ENCODE measurements at places on chromosomes 2 and 18.

GRCh38 chr2:10478298-10478625, 30.1 kb upstream of the ODC1 start:
- H3K27me3 ChIP-seq, result peaks cover 5% of the 10 kb centered on the region
- H3K4me1 ChIP-seq, result peaks cover 69% of the 10 kb centered on the region
- DNase-seq, result no peak
- H3K36me3 ChIP-seq, result no peaks in the 10 kb centered on the region
- no peak overlapping the region for H3K4me3 ChIP-seq

- peaks cover 13% of the 10 kb centered on the region for H3K27me3 ChIP-seq
- DNase-seq, result no peak
- no peak overlapping the region for H3K27ac ChIP-seq
- H3K4me1 ChIP-seq, result no peaks in the 10 kb centered on the region
- no peak overlapping the region for H3K4me3 ChIP-seq
- H3K36me3 ChIP-seq, result no peaks in the 10 kb centered on the region
Observed at GRCh38 chr2:240086563-240086962, 33.2 kb upstream of the OR6B3 start.

- H3K27ac ChIP-seq, result peak overlapping the region; percentile 64
- H3K27me3 ChIP-seq, result peaks cover 4% of the 10 kb centered on the region
- DNase-seq, result no peak
- no peak overlapping the region for H3K4me3 ChIP-seq
Observed at GRCh38 chr18:12574494-12575185, 83.3 kb downstream of the SPIRE1 start.

GRCh38 chr2:222875482-222875881, 14.6 kb downstream of the ACSL3 start:
- no peak for DNase-seq
- H3K4me3 ChIP-seq, result no peak overlapping the region
- no peak overlapping the region for H3K27ac ChIP-seq
- H3K36me3 ChIP-seq, result peaks cover 24% of the 10 kb centered on the region
- H3K4me1 ChIP-seq, result peaks cover 17% of the 10 kb centered on the region

GRCh38 chr2:239670463-239671120, 269.8 kb upstream of the HDAC4 start:
- DNase-seq, result no peak
- no peaks in the 10 kb centered on the region for H3K36me3 ChIP-seq
- no peak overlapping the region for H3K27ac ChIP-seq
- H3K4me1 ChIP-seq, result peaks cover 13% of the 10 kb centered on the region

DNA sequence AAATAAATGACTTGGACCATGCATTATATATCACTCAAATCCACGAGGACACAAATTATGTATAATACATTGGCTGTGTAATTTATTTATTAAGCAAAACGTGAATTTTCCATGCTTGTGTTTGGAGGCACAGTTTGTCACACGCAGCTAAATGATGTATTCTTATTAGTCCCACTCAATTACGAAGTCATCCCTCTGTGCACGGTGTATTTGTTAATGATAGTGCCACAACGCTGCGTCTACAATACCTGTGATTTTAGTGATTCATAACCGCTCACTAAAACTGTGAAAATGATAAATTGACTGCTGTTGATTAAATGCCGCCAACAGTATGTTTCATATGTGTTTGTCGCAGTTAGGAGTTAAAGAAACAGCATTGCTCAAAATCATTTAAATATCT, 358.3 kb downstream of the ZNF516 start:
- peaks cover 10% of the 10 kb centered on the region for H3K36me3 ChIP-seq
- H3K27ac ChIP-seq, result no peak overlapping the region
- H3K4me1 ChIP-seq, result no peaks in the 10 kb centered on the region
- no peak for DNase-seq
- peaks cover 16% of the 10 kb centered on the region for H3K27me3 ChIP-seq
- H3K4me3 ChIP-seq, result no peak overlapping the region

- no peak for DNase-seq
- H3K36me3 ChIP-seq, result no peaks in the 10 kb centered on the region
- no peak overlapping the region for H3K4me3 ChIP-seq
- H3K27me3 ChIP-seq, result no peaks in the 10 kb centered on the region
Observed at GRCh38 chr2:149156971-149157740, 118.7 kb downstream of the LYPD6B start.

DNA sequence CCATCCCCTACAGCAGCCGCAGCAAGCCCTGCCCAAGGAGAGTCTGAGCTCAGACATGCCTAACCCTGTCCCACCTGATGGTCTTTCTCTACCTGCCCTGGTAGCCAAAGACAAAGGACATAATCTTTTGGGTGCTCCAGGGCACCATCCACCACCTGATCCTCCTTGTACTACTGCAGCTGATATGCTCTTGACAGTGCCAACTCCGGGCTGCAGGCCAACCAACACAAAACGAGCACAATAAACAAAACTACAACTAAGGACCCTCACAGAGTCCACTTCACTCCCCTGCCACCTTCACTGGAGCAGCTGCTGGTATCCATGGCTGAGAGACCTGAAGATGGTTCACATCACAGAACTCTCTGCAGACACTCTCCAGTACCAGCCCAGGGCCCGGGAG, 106.3 kb downstream of the GRB14 start:
- no peak overlapping the region for H3K4me3 ChIP-seq
- peaks cover 20% of the 10 kb centered on the region for H3K36me3 ChIP-seq
- no peaks in the 10 kb centered on the region for H3K27me3 ChIP-seq
- no peak overlapping the region for H3K27ac ChIP-seq

GRCh38 chr2:27762951-27763906, 8.3 kb upstream of the MRPL33 start:
- peaks cover 18% of the 10 kb centered on the region for H3K27me3 ChIP-seq
- no peaks in the 10 kb centered on the region for H3K36me3 ChIP-seq
- H3K4me1 ChIP-seq, result no peaks in the 10 kb centered on the region
- H3K27ac ChIP-seq, result no peak overlapping the region
- DNase-seq, result no peak

GRCh38 chr2:101419096-101419663, 31.9 kb upstream of the CREG2 start:
- peak; percentile 32 for DNase-seq
- no peaks in the 10 kb centered on the region for H3K36me3 ChIP-seq
- no peak overlapping the region for H3K27ac ChIP-seq
- H3K27me3 ChIP-seq, result peaks cover 22% of the 10 kb centered on the region
- no peak overlapping the region for H3K4me3 ChIP-seq
- H3K4me1 ChIP-seq, result peaks cover 16% of the 10 kb centered on the region

GRCh38 chr2:151476287-151476686, 66.6 kb downstream of the RIF1 start:
- no peak overlapping the region for H3K27ac ChIP-seq
- H3K36me3 ChIP-seq, result peaks cover 80% of the 10 kb centered on the region
- H3K27me3 ChIP-seq, result no peaks in the 10 kb centered on the region
- no peaks in the 10 kb centered on the region for H3K4me1 ChIP-seq

DNA sequence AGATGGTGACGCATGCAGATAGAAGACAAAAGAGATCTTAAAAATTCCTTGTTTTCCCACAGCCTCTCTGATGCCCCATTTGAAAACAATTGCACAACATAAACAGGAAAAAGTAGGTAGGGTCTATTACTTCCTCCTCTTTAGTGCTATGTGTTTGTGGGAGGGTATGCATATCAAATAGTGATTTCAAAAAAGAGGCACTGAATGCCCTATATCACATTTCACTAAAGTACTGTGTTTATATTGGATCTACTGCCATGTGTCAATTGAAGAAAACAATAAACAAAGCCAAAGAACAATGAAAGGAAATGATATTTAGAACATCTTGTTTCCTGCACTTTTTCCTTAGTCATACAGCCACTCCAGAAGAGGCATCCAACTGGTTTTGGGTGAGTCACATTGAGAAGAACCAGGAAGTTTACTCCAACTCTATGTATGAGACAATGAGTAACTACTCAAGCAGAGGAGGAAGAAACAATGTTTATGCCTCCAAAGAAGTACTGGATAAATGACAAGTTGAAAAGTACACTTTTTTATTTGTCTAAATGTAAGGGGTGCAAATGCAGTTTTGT, 583.6 kb downstream of the FBXO15 start:
- H3K4me3 ChIP-seq, result no peak overlapping the region
- H3K36me3 ChIP-seq, result no peaks in the 10 kb centered on the region
- H3K27ac ChIP-seq, result no peak overlapping the region
- H3K27me3 ChIP-seq, result peaks cover 4% of the 10 kb centered on the region
- no peak for DNase-seq

Data from nephron progenitor cell (in vitro differentiated cells).